ENCODE measurements at places on chromosomes 6 and 20. TPM values are rescaled to one million over a fixed set of nuclear protein-coding genes. Genes with fewer than 3 reads are reported as not detected.

Gene LGSN
- total RNA-seq: not detected

Gene NOX3
- total RNA-seq: not detected

Gene MAP7
- 25.7 TPM for total RNA-seq

Gene TMEM200A
- total RNA-seq: 0.62 TPM

Gene FITM2
- total RNA-seq: 3.1 TPM

Gene POLR1C
- total RNA-seq: 22.6 TPM

- no peak for DNase-seq
Measured at GRCh38 chr20:51326201-51326819, 216.2 kb downstream of the NFATC2 start.

DNA sequence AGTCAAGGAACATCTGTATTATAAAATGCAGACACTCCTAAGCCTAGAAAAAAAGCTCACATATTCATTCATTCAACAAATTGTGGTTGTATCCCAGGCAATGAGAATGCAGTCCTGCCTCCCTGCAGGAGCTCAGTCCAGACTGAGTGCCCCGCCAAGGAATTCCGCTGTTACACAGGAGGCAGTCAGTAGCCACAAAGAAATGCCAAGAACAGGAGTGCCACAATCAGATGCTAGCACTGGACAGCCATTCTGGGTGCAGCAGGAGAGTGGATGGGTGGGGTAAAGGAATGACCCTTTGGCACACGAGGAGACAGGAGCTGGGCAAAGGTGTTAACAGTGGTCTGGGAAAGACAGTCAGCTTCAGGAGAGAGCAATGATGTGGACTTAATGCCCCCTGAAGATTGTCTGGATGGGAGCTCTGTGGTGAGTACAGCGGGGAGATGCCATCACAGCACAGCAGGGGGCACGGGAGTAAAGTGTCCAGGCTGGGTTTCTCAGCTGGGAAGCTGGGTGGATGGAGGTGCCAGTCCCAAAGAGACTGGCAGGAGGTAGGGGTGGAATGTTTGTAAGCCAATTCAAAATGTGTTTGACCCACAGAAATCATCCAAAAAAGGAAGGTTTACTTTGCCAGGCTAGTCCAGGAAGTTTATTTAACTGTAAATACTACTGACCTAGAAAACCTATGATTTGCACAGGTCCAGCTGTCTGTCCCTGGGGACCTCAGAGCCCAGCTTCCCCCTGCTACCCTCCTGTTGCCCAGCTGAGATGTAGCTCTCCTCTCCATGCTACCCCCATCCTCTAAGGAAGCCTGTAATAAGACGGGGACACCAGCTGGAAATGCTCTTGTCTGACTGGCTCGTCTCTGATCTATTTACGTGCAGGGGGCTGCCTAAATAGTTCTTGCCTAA, 84.1 kb downstream of the SLC23A2 start:
- DNase-seq: no peak

DNA sequence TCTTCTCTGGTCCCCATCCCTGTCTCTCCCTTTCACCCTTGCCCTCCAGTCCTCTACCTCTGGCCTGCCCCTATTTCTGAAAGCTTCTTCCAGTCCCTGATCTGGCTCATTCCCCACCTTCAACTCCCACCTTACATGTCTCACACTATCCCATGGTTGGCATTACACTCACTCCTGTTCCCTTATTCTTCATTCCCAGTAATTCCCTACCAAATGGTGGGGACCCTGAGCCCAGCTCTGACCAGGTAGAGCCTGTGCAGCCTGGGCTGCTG, 6.4 kb downstream of the TP53INP2 start:
- DNase-seq: no peak

DNA sequence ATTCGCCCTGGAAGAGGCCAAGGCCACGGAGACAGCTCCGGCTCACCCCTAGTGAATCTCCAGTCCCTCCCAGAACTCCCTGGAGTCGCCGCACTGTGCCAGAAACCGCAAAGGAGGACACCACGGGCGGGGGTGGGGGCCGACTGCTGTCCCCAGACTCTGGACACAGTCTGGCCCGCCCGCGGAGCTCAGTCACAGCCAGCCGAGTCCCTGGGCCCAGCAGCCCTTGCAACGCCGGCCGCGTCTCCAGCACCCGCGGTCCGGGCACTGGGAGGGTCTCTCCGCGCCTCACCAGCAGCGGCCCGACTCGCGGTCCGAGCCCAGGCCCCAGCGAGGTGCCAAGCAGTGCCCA, 518 bp downstream of the PEX6 start:
- DNase-seq: no peak

DNA sequence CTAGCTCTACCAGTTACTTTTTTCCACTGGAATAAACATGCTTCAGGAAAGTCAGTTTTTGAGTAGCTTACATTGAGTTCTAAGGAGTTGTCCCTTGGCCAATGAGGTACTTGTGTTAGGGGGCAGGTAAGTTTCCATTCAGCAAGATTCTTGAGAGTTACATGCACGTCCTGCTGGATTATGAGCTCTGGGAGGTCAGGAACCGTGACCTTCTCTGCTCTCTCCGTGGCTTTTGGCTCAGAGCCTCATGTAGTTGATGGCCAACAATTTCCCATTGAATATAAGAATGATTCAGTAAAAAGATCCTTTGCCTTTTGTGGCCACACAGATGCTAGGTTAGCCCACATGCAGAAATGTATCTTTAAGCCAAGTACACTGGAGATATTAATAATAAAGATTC, 181.8 kb upstream of the RALGAPA2 start:
- no peak for DNase-seq

DNA sequence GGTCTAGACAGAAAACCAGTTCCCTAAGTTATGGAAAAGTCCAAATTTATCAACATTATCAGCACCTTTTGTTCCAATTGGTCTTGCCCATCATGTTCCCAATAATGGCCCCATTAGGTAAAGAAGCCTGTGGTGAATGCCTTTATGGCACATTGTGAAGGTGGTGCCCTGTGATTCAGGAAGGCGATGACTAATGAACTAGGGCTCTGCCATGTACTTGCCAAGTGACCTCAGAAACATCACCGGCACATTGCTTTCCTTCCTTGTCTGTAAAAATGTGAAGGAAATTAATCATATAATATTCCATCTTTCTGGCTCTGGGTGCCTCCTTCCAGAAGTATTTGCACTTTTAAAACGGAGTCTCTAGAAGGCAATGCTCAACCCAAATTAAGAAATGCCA, 132.3 kb downstream of the UNC5CL start:
- DNase-seq: no peak

GRCh38 chr20:49166534-49167449, 21.3 kb downstream of the STAU1 start:
- no peak for DNase-seq

- no peak for DNase-seq
Measured at GRCh38 chr6:31477521-31477920, 20.4 kb upstream of the MICB start.

DNA sequence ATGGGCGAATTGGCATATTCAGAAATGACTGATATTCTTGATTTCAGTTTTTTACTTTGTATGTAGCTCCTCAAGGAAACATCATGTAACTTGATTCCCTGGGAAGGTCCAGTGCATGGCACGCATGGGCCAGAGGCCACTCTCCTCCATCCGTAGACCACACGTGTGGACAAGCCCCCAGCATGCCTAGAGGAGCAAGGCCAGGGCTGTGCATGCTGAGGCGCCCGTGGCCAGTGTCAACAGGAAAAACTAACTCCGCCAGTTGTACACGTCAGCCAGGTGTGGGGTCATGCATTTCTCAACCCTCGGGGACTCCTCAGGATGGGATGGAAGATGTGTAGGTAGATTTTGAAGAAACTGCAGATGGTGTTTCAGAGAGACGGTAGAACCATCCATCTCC, 37.8 kb upstream of the CD93 start:
- no peak for DNase-seq

- no peak for DNase-seq
Measured at GRCh38 chr20:40225596-40225995, 463.4 kb downstream of the MAFB start.

- no peak for DNase-seq
Measured at GRCh38 chr20:44098256-44098630, 88.7 kb downstream of the JPH2 start.

GRCh38 chr20:35226126-35226883, at the start of gene MMP24:
TSS of gene MMP24 (plus strand) at chr20:35226690. CDS start at chr20:35226739, 49 bp downstream.
- DNase-seq: no peak

DNA sequence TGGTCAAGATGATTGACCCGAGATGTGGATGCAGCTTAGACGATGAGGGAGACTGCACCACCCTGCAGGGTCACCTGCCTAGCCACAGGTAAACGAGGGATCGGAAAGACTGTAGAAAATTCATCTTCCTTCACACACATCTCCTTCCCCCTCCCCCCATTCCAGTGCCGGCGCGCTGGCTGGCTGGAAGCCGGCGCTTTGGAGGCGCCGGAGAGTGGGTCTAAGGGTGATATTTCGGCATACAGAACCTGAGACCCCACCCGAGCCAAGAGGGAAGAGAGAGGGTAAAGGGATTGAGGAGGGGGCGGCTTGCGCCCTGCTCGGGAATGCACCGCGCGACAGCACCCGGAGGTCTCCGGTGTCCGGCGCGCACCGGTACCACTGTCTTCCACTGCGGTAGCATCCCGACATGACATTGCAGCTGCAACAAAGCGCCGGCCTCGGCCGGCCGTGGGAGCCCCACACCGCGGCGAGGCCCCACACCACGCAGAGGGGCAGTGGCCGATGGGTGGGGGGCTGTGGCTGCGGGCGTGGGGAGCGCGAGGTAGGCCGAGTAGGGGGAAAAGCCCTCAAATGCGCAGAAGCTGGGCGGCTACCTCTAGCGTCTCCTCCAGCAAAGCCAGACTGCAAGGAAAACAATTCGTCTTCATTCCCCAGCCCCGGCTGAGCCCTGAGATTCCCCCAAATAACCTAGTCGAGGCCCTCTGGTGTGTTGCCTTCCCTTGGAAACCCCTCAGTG, 984 bp downstream of the TNFRSF21 start:
- no peak for DNase-seq

GRCh38 chr20:36307412-36308325, 1.5 kb downstream of the DLGAP4 start:
- DNase-seq: no peak
